ENCODE measurements at places on chromosomes 7 and 10.

DNA sequence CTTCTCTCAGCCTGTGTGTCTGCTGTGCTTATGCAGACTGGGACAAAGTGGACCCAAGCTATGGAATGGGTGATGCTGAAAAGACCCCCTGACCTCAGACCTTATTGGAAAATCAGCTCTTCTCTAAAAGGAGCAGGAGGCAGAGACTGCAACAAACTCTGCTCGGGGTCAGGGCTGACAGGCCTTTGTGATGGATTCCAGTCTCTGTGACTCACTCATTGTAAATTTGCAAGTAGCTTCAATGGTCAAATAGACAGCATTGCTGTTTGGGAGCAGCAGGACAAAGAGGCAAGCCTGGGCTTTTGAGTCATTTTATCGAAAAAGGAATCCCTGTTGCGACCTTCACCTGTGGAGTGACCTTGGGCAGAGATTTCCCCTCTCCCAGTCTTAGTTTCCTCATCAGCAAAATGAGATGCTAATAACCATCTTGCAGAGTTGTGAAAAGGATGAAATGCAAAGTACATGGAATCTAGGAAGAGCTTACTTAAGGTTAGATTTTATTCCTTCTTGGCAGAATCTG is 26.1 kb upstream of the GPR26 start:
- DNase-seq = no peak

DNA sequence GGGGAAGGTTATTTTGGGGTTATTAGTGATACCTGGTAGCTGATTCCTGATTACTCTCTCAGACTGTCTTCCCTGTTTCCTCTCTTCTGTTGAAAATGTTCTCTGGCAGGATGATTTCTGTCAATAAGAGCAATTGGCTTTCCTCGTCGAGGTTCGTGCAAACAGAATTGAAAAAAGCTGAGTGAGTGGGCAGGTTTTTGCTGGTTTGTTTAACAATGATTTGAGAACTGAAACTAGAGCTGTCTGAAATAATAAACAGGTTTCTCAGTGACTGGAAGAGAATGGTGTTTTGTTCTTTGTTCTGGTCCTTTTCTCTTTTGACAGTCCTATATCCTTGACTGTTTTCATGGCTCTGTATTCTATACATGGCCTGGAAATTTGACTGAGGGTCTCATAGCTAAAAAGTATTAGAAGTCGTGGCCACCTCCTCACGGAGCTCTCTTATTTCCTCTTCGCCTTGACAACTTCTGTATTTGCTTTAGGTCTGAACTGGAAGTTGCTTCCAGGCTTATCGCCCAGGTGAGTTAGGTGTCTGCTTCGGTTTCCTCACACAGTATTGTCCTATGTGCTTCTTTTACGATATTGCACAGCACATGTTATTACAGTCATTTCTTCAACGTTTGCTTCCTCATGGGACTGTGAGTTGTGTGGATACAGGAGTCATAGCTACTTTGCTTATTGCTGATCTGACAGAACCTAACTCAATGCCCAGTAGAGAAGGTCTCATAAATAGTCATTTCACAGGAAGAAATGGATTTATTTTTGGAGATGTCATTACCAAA is 403.6 kb downstream of the NRG3 start:
- DNase-seq = no peak

- DNase-seq = peak; percentile 17
Observed at GRCh38 chr10:59962756-59963155, 56.4 kb upstream of the CCDC6 start.

DNA sequence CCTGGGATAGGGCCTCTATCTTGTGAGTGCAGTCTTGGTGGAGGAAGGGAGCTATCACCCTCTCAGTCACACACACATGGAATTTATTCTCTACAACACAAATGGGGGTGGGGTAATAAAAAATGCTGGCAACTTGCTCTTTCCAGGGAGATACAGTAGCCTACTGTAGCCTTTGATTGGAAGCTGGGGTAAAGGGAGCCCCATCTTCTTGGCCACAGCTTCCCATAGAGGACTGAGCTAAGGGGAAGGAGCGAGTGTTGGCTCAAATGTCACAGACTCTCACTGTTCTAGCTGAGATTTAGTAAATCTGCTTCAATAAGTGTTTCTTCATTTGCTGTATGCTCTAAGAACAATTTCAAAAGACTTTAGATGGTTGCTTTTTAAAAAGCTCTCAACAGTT is 222.2 kb upstream of the CXCL12 start:
- no peak for DNase-seq

DNA sequence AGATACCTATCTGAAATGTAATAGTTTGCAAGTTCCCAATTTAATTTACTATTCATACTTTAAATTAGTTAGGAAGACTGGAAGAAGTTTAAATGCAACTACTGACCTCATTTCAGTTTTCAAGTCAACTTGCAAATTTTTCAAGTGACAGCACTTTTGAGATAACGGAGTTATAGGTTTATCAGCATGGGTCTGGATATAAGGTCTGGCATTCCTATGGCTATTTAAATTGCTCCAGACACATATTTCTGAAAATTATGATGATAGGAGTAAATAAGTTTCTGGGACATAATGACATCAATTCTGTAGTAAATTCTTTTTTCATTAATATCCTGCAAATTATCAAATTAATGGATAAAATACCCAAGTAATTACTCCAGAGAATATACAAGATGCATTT is 251.9 kb downstream of the PRKG1 start:
- DNase-seq = no peak

DNA sequence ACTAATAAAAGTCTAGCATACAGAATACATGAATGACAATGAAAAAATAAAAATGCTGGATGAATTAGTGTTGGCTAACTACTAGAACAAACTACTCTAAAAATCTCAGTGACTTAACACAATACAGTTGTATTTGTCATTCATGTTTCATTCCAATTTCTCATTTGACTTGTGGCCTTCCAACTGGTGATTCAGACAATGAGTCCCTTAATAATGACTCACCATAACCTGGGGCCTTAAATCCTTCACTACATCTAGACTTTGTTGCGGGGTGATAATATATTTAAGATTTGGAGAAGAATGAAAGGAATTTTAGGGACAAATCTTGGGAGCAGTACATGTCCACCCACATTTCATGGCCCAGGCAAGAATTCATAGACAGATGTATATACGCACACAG is 90.5 kb upstream of the POM121L12 start:
- DNase-seq = no peak

GRCh38 chr7:11343818-11344413 is 370.2 kb downstream of the PHF14 start:
- peak; percentile 55 for DNase-seq

GRCh38 chr10:1010703-1011102 is 15.0 kb downstream of the IDI2 start:
- DNase-seq = no peak

DNA sequence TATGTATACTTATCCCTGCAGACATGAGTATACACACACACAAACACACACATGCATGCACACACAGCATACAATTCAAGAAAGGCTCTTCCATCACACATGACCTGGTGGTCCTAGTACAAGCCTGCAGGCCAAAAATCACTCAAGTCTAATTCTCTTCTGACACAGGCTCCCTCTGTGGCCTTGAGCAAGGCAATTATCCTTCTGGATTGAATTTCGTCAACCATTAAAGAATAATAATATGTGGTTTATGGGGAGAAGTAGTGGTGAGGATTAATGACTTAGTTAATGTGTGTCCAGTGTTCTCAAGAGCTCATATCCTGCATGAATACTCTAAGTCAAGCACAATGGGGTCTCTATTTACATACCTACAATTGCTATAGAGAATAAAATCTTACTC is 161.8 kb upstream of the KIAA1217 start:
- no peak for DNase-seq

- peak; percentile 93 for DNase-seq
Observed at GRCh38 chr7:5670183-5670935, 111.1 kb downstream of the RNF216 start.

GRCh38 chr7:33685503-33685902 is 219.8 kb upstream of the BMPER start:
- DNase-seq = no peak

- DNase-seq = no peak
Observed at GRCh38 chr7:116216956-116217571, 6.7 kb downstream of the TES start.

- no peak for DNase-seq
Observed at GRCh38 chr7:65804887-65805286, 68.0 kb upstream of the VKORC1L1 start.

DNA sequence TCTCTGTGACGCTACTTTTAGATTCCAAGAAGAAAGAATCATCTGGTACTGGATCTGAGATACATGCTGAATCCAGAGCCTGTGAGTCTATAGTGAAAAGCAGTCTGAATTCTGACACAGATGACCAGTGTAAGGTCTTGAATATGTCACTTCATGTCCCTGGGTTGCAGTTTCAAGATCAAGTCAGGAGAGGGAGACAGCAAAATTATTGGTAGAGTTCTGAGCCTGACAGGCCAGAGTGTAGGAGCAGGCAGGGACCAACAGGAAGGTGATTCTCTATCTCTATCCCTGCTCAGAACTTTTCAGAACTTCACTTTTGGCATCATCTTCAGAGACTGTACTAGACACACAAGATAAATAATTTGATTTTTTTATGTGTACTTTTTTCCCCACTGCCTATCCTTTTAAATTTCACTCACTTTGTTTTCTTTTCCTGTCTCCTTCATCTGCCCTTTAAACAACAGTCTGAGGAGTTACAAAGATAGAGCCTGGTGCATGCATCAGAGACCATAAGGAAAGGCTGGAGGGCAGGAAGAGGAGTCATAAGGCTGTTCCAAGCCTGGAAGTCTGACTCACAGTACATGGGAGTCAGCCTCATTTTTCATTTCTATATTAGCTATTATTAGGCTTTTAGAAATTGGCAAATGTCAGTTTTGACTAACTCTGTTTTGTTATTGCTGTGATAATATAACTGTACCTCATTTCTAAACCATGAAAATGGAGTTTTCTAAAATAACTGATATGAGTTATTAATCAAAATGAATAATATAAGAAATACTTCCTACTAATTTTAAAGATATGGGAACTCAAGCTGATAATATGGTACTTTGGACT is 120.2 kb upstream of the TMEM229A start:
- no peak for DNase-seq
